T-cell (primary cell): ENCODE measurements at places on chromosomes 2 and 18. TPM values are rescaled to one million over a fixed set of nuclear protein-coding genes. Genes with fewer than 3 reads are reported as not detected.

The CDCA7 gene
- 5.6 TPM for total RNA-seq

The CABYR gene
- total RNA-seq, result 2.4 TPM

The FAM228A gene
- 0.70 TPM for total RNA-seq

The SFXN5 gene
- 6.3 TPM for total RNA-seq

The CNNM3 gene
- total RNA-seq, result 55.3 TPM

The REEP1 gene
- 0.13 TPM for total RNA-seq

The EML4 gene
- 223 TPM for total RNA-seq

The REG1B gene
- total RNA-seq, result 6.5 TPM

The PREPL gene
- 30.7 TPM for total RNA-seq

The CYP1B1 gene
- 0.76 TPM for total RNA-seq

The NT5DC4 gene
- total RNA-seq, result not detected

The DCDC2C gene
- not detected for total RNA-seq

GRCh38 chr2:45123521-45124191 is 114.4 kb upstream of the SIX2 start:
- no peak for DNase-seq
- no peaks in the 10 kb centered on the region for H3K36me3 ChIP-seq
- H3K4me3 ChIP-seq, result no peak overlapping the region
- H3K4me1 ChIP-seq, result no peaks in the 10 kb centered on the region

GRCh38 chr2:27773959-27774358 is 2.4 kb downstream of the MRPL33 start:
- H3K36me3 ChIP-seq, result peaks cover 28% of the 10 kb centered on the region
- H3K4me3 ChIP-seq, result no peak overlapping the region
- peaks cover 17% of the 10 kb centered on the region for H3K4me1 ChIP-seq
- H3K27me3 ChIP-seq, result no peaks in the 10 kb centered on the region

DNA sequence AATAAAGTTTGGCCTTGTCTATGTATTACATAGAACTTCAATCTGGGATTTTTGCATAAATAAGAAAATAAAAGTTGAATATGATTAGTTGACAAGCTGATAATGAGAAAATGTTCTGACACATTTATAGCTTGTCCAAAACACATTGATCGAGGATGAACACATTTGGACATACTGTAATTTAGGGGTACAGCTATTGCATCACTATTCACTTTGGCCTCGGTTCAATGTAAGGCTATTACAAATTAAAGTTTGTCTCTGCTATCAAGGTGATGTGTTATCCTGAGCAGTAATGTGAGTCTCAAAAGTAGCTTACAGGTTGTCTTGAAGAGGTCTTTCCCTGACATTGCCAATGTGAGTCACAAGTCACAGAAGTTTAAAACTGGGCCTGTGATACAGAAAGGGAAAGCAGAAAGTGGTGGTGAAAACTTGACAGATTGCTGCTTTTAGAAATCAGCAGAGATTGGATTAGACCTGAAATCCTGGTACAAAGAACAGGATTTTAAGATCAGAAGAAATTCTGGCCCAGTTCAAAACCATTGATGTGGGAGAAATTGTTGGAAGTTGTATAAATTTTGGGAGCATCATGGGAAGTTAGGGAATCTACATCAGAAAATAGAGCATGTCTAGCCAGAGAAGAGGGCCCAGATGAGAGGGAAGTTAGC is 674.1 kb downstream of the NYAP2 start:
- H3K4me3 ChIP-seq, result no peak overlapping the region
- no peaks in the 10 kb centered on the region for H3K36me3 ChIP-seq
- no peaks in the 10 kb centered on the region for H3K27me3 ChIP-seq
- H3K27ac ChIP-seq, result no peak overlapping the region
- H3K4me1 ChIP-seq, result no peaks in the 10 kb centered on the region
- no peak for DNase-seq

GRCh38 chr2:187091664-187092063 is 242.7 kb upstream of the ZSWIM2 start:
- H3K4me1 ChIP-seq, result no peaks in the 10 kb centered on the region
- H3K27me3 ChIP-seq, result no peaks in the 10 kb centered on the region
- no peak for DNase-seq
- no peak overlapping the region for H3K4me3 ChIP-seq

- H3K36me3 ChIP-seq, result no peaks in the 10 kb centered on the region
- no peak overlapping the region for H3K27ac ChIP-seq
- no peaks in the 10 kb centered on the region for H3K4me1 ChIP-seq
- no peaks in the 10 kb centered on the region for H3K27me3 ChIP-seq
- DNase-seq, result no peak
Observed at GRCh38 chr2:133607679-133608078, 39.4 kb upstream of the NCKAP5 start.

DNA sequence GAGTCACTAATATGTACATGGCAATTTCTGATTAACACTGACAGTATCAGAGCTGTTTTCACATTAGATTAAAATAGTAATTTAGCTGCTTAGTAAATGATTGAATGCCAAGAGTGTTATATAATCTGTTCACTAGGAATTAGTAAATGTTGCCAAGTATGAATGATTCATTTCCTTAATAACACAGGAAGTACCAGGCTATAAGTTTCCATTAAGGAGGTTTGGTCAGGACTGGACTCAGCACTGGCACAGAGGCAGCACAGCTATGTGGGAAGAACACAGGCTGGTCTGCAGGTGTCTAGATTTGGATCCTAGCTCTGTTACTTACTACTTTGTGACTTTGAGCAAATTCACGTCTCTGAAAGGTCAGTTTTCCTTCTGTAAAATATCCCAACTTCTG is 97.2 kb downstream of the TDRD15 start:
- no peak for DNase-seq
- no peaks in the 10 kb centered on the region for H3K4me1 ChIP-seq
- H3K27me3 ChIP-seq, result no peaks in the 10 kb centered on the region
- H3K27ac ChIP-seq, result no peak overlapping the region
- no peaks in the 10 kb centered on the region for H3K36me3 ChIP-seq

- no peaks in the 10 kb centered on the region for H3K27me3 ChIP-seq
- H3K27ac ChIP-seq, result no peak overlapping the region
- H3K4me3 ChIP-seq, result no peak overlapping the region
- H3K36me3 ChIP-seq, result peaks cover 11% of the 10 kb centered on the region
Observed at GRCh38 chr2:9493478-9493877, 19.1 kb downstream of the IAH1 start.

DNA sequence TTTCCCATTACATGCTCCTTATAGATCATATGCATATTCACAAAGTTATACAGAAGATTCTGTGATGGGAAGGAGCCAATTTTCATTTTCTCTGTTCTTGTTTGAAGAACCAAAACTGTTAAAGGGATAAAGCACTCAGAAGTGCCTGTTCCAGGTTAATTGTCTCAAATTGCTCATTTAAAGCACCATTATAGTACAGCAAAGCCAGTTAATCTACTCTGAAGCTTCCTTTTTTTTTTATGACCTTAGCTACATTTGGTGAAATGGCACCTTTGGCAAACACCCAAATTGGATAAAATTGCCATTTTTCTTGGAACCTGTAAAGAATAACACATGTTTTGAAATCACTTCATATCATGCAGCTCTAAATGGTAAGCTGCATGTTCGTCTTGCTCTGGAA is 1092.3 kb downstream of the BCL11A start:
- no peak for DNase-seq
- no peaks in the 10 kb centered on the region for H3K27me3 ChIP-seq
- H3K27ac ChIP-seq, result no peak overlapping the region
- no peaks in the 10 kb centered on the region for H3K4me1 ChIP-seq

DNA sequence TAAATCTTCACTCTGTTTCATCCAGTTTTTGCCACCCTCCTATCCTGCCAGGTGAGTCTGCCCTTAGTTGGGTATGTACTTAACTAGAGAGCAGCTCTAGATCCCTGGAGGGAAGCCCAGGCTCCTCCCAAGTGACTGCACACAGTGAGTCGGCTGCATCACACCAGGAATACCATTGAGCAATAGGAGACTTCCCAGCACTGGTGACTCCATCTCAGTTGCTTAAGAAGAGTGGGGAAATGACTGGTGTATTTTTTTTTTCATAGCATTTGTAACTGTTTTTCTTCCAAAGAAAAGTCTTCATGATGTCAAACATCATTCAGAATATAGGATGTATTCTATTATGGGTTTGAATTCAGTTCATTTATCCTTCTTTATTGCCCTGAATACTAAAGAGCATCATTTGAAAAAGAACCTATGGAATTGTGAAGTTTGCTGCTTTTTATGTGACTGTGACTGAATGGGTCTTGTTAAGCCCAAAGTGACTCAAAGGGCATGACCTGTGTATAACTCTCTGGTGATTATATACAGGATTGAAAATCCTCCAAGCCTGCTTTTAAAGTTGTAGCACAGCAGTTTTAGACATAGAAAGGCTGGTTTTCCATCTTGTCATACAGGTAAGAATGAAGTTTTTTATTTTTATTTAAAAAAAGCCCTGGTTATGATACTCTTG is 84.3 kb downstream of the MAP3K20 start:
- H3K4me3 ChIP-seq, result no peak overlapping the region
- DNase-seq, result no peak
- H3K4me1 ChIP-seq, result no peaks in the 10 kb centered on the region
- H3K36me3 ChIP-seq, result no peaks in the 10 kb centered on the region

DNA sequence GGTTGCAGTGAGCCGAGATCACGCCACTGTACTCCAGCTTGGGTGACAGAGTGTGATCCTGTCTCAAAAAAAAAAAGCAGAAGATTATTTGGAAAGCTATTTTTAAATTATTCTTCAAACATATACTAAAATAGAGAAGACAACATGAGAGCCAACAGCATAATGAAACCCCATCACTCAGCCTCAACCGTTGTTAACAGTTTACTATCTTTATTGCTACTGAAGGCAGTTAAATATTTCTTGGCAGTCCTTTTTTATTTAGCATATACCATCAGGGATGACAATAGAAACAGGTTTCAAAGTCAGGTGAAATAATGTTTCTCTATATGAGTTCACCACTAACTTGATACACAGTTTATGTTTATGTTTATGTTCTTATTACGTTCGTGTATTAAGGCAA is 157.2 kb downstream of the NEDD4L start:
- no peaks in the 10 kb centered on the region for H3K36me3 ChIP-seq
- H3K4me3 ChIP-seq, result no peak overlapping the region
- H3K4me1 ChIP-seq, result no peaks in the 10 kb centered on the region
- H3K27ac ChIP-seq, result no peak overlapping the region
- H3K27me3 ChIP-seq, result peaks cover 5% of the 10 kb centered on the region

GRCh38 chr2:105118960-105119359 is 81.1 kb downstream of the MRPS9 start:
- no peak overlapping the region for H3K27ac ChIP-seq
- no peaks in the 10 kb centered on the region for H3K36me3 ChIP-seq
- no peak for DNase-seq
- no peaks in the 10 kb centered on the region for H3K27me3 ChIP-seq
- H3K4me1 ChIP-seq, result no peaks in the 10 kb centered on the region

- H3K4me1 ChIP-seq, result peaks cover 83% of the 10 kb centered on the region
- H3K27ac ChIP-seq, result peak overlapping the region; percentile 94
- H3K36me3 ChIP-seq, result peaks cover 41% of the 10 kb centered on the region
- peak overlapping the region; percentile 64 for H3K4me3 ChIP-seq
- H3K27me3 ChIP-seq, result no peaks in the 10 kb centered on the region
Observed at GRCh38 chr2:219247678-219248642, 2.7 kb downstream of the STK16 start.

DNA sequence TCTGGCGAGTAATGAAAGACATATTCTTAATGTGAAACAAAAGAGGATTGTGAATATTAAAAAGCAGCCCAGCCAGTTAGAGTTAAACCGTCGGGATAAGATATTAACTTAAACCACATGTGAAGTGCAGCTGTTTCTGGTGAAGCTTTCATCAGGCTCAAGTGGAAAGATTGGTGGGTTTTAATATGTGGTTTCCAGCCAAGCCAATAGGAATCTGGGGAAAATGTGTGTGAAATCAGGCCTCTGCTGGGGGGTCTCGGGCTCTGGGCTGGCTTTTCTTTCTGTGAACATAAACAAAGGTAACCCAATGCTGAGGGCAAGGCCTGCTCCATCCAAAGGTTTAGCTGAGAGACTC is 279.6 kb downstream of the SLC4A3 start:
- H3K4me3 ChIP-seq, result no peak overlapping the region
- no peaks in the 10 kb centered on the region for H3K27me3 ChIP-seq
- no peaks in the 10 kb centered on the region for H3K36me3 ChIP-seq
- H3K27ac ChIP-seq, result no peak overlapping the region
- DNase-seq, result no peak
- no peaks in the 10 kb centered on the region for H3K4me1 ChIP-seq

GRCh38 chr2:118169359-118170005 is 81.2 kb downstream of the INSIG2 start:
- DNase-seq, result peak; percentile 26
- no peaks in the 10 kb centered on the region for H3K36me3 ChIP-seq
- no peak overlapping the region for H3K4me3 ChIP-seq

DNA sequence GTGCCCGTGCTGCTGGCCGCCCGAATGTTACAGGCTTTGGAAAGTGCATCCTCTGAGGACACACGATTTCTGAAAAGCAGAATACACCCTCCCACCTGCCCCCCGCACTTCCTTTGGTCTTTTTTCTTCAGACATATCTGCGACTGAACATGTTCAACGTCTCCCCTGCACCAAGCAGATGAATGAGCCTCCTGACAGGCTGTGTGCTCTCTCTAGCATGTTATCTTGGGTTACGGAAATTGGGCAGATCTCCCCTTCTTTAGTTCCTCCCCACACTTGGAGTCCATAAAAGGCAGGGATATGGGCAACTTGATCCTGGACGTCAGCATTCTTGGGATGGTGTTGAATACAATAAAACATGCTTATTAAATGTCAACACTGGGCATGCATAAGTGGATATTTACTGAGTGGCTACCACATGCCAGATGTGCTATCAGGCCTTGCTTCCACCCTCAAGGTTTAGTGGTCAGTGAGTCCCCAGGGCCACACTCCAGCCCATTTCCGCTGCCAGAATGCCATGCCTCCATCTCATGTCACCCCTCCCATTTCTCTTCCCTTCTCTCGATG is 130.4 kb downstream of the TRIM43 start:
- no peak overlapping the region for H3K4me3 ChIP-seq
- no peaks in the 10 kb centered on the region for H3K27me3 ChIP-seq
- H3K4me1 ChIP-seq, result no peaks in the 10 kb centered on the region
- DNase-seq, result no peak
- no peaks in the 10 kb centered on the region for H3K36me3 ChIP-seq

DNA sequence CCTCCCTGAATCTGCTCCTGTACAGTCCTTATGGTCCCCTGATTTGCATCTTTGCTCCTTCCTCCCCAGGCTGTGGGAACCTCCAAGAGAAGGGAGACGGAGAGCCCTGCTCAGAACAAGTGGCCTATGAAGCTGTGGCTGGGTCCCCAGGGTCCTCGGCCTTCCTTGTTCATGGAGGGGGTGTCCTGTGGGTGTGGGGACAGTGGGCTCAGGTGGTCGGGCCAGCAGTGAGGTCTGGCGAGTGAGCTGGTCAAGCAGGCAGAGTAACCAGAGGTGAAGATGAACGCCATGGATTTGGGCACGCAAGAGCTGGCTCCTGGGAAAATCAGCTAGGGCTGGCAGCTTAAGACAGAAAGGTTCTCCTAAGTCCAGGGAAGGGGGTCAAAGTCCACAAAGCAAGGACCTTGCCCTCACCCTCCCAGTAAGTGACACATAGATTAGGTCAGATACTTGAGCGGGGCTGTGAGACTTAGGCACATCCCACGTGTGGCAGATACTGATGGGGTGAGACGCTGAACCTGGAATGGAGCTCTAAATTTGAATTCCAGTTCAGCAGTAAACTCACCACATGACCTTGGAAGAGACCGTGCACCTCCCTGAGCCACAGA is 24.8 kb downstream of the GNLY start:
- H3K4me3 ChIP-seq, result no peak overlapping the region
- no peaks in the 10 kb centered on the region for H3K27me3 ChIP-seq
- H3K36me3 ChIP-seq, result no peaks in the 10 kb centered on the region
- no peak overlapping the region for H3K27ac ChIP-seq
- H3K4me1 ChIP-seq, result no peaks in the 10 kb centered on the region
- DNase-seq, result no peak
